Stimulated activated CD8-positive, alpha-beta memory T cell treated with anti-CD3 and anti-CD28 coated beads, Interleukin-15, amount 100 ng/mL, for 24 hours (primary cell): ENCODE measurements at places on chromosomes 7 and 10.

DNA sequence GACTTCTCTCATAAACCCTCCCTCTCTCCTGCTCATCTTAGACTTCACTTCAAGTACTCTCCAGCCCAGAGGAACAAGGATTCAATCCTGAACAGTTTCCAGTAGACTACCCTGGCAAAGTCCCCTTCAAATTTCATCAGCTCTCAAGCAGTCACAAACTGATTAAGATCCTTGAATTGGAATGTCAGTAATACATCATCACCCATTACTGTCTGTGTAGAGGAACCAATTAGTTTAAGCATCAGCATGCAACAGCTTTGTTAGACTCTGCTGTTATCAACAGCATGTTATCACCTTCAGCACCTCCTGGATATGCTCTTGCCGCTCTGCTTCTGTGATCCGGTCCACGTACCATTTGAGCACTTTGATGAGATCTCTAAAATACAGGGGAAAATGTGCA lies 307.0 kb upstream of the IMMP2L start:
- no peak for DNase-seq

- no peak for DNase-seq
These were observed 18.8 kb upstream of the PPP1R9A start for GRCh38 chr7:94888551-94888950.

DNA sequence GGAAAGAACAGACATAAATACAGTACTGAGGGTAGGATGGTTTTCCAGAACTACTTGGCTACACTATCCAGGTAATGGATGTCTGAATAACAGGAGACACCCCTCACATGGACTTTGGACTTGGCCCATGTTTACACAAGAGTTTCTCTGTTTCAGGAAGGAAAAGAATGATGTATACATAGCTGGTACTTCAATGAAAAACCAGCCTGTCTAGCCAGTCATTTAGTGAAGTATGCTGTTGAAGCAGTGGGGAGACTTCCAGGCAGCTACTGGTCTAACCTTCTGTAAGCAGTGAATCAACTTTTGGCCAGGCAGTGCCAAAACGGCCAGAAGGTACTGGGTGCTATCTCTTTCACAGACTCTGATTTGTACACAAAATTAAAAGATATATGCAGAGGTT lies 135.0 kb downstream of the MBL2 start:
- no peak for DNase-seq

DNA sequence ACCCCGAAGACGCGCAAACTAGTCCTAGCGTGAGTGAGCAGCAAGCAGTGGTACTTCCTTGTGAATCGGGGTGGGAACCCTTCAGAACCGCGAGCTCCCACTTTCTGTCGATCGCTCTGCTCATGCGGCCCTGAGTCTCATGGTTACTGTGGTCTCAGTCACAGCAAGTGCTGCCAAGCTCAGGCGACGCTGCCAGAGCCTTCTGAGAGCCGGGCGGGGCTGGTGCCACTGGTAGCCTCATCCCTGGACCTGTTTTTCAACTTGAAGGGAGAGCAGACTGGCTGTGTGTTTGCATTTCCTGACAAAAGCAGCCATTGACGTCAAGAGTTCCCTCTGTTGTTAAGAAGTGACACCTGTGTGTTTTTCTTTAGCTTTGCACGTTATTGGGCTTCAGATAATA lies 32.9 kb upstream of the BHLHA15 start:
- no peak for DNase-seq

GRCh38 chr10:84542522-84543490 lies 214.4 kb downstream of the CCSER2 start:
- no peak for DNase-seq

- no peak for DNase-seq
These were observed 129.9 kb upstream of the LYZL2 start for GRCh38 chr10:30759423-30759822.

DNA sequence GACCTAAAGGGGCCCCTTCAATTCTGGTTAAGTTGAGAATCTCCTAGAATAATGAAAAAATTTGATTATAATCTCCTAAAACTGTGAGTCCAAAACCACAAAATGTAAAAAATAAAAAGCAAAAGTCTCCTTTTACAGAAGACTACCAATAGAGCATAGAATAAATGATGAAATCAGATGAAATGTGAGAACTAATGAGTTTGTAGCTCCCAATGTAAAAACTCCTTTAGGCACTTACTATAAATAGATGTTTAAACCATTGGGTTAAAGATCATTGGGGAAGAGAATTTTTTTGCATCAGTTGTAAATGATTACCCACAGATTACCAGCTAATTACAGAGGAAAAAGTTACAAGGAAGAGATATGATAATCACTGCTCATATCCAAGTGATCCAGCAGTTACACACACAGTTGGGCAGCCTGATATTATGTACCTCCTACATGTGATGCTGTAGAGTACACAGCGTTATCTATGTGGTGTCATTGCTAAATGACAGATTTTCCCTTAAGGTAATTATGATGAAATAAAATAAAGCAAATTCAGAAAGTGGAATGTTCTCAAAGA lies 282.7 kb upstream of the SEMA3D start:
- no peak for DNase-seq

GRCh38 chr7:47654672-47655298 lies 72.9 kb upstream of the TNS3 start:
- no peak for DNase-seq

DNA sequence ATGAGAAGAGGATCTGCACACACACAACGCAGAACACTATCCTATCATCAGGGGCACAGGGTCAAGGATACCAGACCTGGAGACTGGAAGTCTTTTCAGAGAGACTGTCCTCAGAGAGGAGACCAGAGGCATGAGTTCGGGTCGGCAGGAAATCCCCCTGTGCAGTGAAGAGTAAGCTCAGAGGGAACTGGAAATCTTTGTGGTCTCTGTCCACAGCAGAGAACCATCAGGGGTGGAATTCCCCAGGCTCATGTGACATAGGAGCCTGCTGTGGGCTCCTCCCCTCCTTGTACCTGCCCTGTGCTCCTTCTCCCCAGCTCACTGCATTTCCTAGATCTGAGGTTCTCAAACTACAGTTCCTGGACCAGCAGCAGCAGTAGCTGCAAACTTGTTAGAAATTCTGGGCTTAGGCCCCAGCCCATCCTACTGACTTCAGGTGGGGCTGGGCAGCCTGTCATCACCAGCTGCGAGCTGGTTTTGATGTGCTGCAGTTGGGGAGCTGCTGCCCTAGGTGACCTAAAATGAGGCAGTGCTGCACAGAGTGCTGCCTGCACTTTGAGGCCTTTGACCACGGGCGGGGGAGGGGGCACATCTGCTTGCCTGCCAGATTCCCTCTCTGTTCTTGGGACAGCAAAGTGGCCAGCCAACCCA lies 2.4 kb downstream of the ZMIZ2 start:
- DNase-seq, result no peak

DNA sequence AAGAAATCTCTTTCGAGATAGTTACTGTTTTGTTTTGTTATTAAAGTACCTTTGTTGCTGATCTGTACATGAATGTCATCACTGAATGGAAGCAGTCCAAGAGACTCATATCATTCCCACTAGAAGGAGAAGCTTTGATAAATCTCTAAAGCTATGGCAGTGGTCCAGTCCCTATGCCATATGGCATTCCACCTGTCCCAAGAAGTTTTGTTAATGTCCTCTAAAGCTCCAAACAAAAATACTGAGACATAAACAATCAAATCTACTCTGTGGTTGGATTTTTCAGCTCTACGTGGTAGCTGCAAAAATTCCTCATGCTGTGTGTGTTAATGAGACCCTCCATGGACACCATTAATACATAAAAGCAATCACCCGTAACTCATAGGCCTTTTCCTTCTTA lies 94.1 kb downstream of the LRRN3 start:
- DNase-seq, result no peak

DNA sequence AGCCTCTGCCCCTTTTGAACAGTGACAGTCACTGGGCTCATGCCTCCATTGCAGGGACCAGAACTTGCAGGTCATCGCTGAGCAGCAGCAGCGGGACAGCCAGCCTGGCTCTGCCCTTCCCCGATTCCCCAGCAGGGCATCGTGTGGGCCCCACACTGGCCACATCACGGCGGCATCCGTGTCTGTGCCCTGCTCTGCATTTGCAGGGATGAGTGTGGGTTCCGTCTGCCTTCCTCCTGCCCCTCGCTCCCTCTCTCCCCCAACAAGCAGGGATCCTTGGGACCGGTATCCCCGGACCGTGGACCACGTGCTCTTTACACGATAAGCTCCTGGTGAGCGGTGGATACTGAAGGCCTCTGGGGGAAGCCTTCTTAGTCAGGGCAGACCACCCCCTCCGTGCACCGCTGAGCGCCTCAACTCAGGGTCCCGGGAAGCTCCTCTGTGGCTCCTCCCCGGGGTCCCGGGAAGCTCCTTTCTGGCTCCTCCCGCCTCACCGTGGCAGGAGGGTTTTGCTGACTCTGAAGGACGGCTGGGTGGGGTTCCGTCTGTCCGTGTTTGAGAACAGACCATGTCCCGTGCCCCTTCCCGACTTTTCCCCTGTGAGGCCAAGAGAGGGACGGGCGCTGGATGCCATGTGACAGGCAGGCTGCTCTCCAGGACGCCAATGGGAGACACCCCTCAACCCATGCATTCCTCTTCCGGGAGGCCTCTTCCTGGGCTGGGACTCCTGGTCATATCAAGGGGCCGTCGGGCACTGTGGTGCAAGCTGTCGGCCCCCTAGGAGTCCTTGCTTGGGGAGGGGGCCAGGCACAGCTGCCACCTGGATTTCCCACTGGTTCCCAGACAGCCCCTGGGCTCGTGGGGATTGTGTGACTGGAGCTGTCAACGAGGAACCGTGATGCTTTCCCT lies 23.5 kb upstream of the NKX6-2 start:
- DNase-seq, result no peak

GRCh38 chr7:118052336-118052735 lies 131.6 kb upstream of the LSM8 start:
- no peak for DNase-seq

- DNase-seq, result no peak
These were observed 643.4 kb downstream of the DNAJB9 start for GRCh38 chr7:109213081-109213480.

- no peak for DNase-seq
These were observed 992 bp upstream of the IGF2BP3 start for GRCh38 chr7:23471106-23471859.

GRCh38 chr7:28674359-28674782 lies 262.1 kb downstream of the CREB5 start:
- DNase-seq, result no peak

DNA sequence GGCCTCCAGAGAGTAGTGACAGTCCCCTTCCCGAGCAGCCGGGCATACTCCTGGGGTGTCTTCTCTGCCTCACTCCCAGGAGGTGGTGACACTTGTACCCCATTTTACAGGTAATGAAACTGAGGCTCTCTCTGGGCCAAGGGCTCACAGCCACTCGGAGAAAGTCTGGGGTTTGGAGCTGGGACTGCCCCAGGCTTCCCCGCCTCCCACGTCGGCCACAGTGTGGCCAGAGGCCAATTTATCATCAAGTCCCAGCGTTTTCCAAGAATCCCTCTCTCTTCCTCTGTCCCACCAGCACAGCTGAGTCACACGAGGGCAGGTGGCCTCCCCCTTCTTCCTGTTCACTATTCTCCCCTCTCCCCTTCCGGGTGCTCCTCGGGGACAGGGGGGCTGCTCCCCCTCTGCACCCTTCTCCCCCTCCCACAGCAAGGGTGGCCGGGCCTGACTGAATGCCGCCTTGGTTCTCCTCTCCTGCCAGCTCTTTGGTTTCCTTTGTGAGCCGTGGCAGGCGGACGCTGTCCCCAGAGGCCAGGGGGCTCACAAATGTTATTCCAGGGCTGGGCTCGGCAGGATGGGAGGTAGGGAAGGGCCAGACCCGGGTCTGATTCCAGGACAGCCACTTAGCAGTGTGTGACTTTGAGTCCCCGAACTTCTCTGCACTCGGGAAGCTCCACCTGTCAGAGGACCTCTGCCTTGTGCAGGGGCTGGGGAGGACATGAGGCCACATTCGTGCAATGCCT lies 17.7 kb downstream of the CLIP2 start:
- DNase-seq, result no peak

GRCh38 chr7:122298618-122299017 lies 5.9 kb downstream of the FEZF1 start:
- no peak for DNase-seq

- no peak for DNase-seq
These were observed 158.5 kb downstream of the PTPRN2 start for GRCh38 chr7:158428837-158429753.

- no peak for DNase-seq
These were observed 134.3 kb upstream of the PDE1C start for GRCh38 chr7:32204361-32205018.

- DNase-seq, result no peak
These were observed 39.0 kb downstream of the MAD1L1 start for GRCh38 chr7:2193575-2194305.

DNA sequence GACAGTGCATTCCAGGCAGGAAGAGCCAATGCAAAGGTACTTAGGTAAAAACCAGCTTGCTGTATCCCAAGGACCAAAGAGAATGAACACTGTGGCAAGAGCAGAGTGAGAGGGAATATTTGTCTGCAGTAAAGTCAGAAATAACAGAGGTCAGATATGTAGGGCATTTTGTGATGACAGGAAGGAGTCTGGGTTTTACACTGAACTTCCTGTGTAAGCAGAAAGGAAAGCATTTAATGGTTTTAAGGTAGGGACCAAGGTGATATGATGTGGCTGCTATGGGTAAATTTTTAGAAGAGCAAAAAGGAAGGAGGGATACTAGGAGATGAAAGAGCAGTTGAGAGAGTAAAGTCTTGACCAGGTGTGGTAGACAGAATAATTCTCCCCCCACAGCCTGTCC lies 10.1 kb downstream of the ABCB1 start:
- DNase-seq, result no peak

GRCh38 chr7:3117488-3118231 lies 74.0 kb upstream of the CARD11 start:
- DNase-seq, result no peak

- DNase-seq, result no peak
These were observed 8.9 kb upstream of the GPER1 start for GRCh38 chr7:1078985-1079384.

- no peak for DNase-seq
These were observed 579.9 kb upstream of the POM121L12 start for GRCh38 chr7:52455571-52455970.

GRCh38 chr7:107206706-107207105 lies 37.9 kb downstream of the HBP1 start:
- no peak for DNase-seq

- no peak for DNase-seq
These were observed 62.5 kb upstream of the ATRNL1 start for GRCh38 chr10:115030483-115031200.

DNA sequence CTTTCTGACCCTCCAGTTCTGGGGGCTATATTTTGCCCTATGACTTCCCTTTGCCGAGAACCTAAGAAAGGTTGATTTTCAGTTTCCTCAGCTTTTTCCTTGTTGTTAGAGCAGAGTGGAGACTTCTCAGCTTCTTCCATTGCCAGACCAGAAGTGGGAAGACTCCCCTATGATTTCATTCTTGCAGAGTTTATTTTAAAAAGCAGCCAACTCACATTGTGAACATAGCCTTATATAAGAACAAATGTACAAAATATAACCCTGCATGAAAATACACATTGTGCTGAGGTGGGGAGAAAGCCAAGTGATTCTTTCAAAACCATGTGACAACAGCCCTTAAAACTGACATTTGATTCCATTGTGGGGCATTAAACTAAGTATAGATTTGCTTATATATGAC lies 33.8 kb upstream of the FZD8 start:
- DNase-seq, result no peak

- no peak for DNase-seq
These were observed 13.1 kb upstream of the KDM7A start for GRCh38 chr7:140189917-140190316.

- DNase-seq, result no peak
These were observed 265.8 kb downstream of the DNAJB6 start for GRCh38 chr7:157602581-157602980.

- no peak for DNase-seq
These were observed 38.8 kb upstream of the PDZD8 start for GRCh38 chr10:117413928-117414618.
